ENCODE measurements at places on chromosomes 3 and 15. TPM values are rescaled to one million over a fixed set of nuclear protein-coding genes. Genes with fewer than 3 reads are reported as not detected.

- ATAC-seq, result no peak
Measured at GRCh38 chr15:51752888-51753287, 1.5 kb downstream of the TMOD2 start.

GRCh38 chr3:73271-73670 lies 123.3 kb upstream of the CHL1 start:
- no peak for ATAC-seq

DNA sequence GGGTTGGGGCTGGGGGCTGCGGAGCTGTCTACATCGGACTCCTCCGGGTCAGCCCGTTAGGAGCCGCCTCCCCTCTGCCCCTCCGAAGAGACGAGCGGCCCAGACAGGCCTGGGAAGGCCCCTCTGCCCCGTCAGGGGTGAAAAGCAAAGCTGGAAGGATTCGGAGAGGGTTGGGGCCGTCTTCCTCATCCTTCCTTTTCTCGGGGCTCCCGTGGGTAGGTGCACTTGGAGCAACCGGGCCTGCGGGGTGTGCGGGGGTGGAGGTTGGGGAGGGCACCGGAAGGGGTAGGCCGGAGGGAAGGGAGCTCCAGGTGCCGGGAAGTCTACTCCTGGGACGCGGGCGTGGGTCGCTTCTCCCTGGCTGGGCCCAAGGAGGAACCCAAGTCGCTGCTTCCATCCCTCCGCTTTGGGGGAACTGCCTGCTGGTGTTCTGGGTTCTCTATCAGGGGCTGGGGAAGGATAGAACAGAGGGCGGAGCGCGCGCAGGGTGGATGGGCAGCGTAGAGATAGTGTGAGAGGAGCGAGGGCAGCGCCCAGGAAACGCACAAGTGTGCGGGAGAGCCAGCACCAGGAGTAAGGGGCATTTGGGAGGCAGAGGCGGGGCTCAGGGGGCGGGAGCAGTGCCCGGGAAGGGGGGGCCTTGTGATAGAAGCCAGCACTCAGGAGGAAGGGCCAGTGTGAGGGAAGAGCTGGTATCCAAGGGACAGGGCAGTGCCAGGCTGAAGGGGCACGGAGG lies 590 bp downstream of the POLR2H start:
- ATAC-seq, result peak; percentile 17

- no peak for ATAC-seq
Measured at GRCh38 chr3:55554634-55555425, 67.7 kb upstream of the WNT5A start.

- no peak for ATAC-seq
Measured at GRCh38 chr3:58565621-58566397, 11.4 kb downstream of the FAM107A start.

DNA sequence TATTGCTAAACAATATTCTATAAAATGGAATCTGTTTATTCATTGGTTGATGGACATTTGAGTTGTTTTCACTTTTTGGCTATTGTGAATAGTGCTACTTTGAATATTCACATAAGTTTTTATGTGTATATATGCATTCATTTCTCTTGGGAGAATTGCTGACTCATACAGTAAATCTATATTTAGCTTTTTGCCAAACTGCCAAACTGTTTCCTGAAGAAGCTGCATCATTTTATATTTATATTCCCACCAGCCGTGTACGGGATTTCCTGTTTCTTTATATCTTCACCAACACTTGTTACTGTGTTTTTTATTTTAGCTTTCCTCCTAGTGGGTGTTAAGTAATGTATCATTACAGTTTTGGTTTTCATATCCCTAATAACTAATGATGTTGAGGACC lies 12.5 kb upstream of the TCAIM start:
- ATAC-seq, result no peak

DNA sequence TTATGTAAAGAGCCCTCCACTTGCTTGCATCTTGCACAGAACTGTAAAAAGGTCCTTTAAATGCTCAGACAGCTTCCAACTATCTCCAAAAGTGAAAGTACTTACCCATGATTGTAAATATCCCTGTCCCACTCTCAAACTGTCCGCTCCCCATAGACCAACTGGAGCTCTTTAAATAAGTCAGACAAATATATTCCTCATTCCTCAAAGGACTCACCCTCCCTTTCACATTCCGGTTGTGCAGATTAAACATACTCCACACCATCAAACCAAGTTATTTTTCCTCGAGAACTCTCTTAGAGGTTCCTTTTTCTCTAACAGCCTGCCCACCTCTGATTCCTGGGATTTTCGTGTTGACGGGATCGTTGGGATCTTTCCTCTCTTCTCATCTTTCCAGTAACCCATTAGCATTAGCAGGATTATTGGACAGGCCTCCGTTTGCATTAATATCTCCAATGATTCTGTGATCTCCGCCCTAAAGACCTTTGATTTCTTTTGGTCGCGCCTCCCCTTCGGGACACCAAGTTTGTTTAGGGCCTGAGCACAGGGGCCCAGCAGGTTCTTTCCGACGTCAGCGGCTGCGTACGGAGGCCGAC lies 763 bp downstream of the GOLGB1 start:
- no peak for ATAC-seq

GRCh38 chr3:160735826-160736225 lies 20.2 kb upstream of the PPM1L start:
- ATAC-seq, result no peak

DNA sequence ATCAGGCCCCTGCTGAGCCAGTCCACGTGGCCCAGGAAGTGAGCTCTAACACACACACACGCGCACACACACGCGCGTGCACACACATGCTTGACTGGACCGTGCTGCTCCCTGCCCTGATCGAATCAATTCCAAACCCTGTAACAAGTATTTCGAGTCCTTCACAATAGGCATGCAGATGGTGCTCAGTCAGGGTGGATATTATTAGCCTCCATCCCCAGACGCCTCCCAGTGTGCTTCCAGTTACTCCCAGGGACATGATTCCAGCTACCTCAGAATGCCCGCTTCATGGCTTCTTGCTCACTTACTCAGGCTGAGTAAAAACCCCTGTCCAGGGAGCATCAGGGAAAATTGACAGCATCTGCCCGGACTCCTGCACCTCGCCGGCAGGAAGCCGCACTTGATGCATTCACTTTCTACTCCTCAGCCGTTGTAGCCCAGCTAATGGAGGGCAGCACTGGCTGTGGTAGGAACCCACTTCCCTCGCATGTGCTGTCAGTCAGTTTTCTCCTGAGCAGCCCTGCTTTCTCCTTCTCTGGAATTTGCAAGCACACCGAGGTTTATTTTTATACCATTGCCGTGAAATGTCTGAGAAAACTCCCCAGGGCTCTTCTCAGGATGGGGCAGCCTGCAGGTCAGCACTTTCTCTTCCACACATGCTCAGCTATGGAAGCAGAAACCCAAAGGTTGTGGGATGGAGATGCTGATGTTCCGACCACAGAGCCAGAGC lies 126.1 kb upstream of the ABHD17C start:
- ATAC-seq, result no peak

- no peak for ATAC-seq
Measured at GRCh38 chr15:50633653-50634052, 52.9 kb downstream of the TRPM7 start.

- peak; percentile 36 for ATAC-seq
Measured at GRCh38 chr3:179421500-179421899, 29.8 kb downstream of the GNB4 start.

DNA sequence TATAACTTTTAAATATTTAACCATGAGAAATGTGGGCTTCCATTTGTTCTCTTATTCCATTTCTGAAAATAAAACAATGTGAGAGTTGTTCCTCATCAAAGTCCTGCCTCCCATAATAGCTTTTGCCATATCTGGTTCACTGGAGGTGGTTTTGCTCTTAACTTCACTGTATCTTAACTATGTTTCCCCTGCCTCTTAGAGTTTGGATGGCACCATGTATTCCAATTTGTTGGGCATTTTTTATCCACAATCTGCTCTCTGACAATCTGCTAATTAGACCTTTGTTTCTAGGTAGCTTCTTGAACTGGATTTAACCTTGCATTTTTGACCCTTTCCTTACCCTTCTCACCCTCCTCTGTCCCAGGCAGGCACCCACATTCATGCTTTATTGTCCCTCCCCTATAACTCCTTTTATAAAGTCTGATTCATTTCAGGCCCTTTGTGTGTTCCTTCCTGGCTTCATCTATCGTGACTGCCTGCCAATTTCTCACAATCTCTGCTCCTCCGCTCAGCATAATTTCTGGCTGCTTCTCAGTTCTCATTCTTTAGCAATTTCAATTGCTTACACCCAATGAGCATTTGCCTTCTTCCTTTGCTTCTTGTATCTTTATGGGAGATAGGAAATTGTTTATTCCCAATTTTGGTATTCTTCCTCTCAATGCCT lies 144.2 kb upstream of the ARHGEF26 start:
- ATAC-seq, result peak; percentile 48

DNA sequence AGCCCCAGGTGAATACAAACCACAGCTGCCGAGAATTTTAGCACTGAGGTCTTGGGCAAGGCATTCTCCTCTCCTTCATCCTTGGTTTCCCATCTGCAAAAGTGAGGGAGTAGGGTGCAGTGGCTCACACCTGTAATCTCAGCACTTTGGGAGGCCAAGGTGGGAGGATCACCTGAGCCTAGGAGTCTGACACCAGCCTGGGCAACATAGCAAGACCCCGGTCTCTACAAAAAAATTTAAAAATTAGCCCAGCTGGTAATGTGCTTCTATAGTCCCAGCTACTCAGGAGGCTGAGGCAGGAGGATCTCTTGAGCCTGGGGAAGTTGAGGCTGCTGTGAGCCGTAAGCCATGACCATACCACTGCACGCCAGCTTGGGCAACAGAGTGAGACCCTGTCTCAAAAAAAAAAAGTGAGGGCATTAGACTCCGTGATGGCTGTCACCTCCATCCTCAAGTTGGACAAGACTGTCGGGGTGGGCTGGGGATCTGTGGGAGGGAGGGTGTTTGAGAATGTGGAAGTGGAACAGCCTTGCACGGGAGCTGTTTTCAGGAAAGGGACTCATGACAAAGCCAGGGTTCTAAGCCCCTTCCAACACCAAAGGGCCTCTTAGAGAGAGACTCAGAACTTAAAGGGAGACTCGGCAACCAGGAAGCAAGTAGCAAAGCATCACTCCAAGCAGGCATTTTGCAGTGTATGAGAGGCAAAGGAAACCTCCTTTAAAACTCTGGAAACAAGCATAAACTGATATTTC lies 46.0 kb upstream of the FURIN start:
- no peak for ATAC-seq

DNA sequence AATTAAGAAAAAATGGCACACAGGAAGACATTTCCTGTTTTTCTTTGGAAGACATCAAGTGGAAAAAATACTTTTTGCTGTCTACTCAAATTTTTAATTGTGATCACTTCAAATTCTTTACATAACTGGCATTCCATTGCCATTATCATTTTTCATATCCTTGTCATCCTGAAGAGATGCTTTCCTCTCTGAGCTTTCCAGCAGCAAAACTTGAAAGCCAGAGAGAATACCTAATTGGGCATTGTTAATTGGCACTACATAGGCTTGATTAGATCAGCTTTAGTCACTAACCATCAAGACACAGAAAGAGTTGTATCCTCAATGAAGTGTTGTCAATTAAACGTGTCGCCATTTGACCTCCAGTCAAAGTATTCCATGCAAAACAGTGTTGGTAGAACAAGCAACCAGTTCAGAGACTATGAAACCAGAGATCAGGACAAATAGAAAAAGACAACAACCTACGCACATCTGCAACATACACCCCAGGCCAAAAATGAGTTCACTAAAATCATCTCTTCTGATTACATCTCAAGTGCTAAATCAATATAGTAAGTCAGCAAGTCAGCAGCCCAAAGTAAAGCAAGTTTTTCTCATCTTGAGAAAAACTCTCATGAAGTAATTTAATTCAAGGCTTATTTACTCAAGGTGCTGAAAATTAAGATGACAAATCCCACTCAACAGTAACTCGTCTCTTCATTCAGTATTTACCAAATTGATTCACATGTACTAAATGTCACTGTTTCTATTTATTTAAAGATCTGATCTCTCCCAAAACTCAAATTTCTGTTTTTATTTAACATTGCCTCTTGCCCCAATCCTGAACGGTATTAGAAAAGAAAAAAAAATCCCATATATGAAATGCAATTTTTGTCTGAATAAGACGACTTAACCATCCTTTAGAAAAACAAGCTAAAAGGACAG lies 123.0 kb downstream of the SUCLG2 start:
- ATAC-seq, result no peak

GRCh38 chr3:139617672-139618268 lies 60.0 kb downstream of the NMNAT3 start:
- ATAC-seq, result no peak

- peak; percentile 53 for ATAC-seq
Measured at GRCh38 chr3:150255413-150255812, 152.7 kb upstream of the TSC22D2 start.

- ATAC-seq, result no peak
Measured at GRCh38 chr15:76846782-76847181, 58.4 kb downstream of the SCAPER start.

DNA sequence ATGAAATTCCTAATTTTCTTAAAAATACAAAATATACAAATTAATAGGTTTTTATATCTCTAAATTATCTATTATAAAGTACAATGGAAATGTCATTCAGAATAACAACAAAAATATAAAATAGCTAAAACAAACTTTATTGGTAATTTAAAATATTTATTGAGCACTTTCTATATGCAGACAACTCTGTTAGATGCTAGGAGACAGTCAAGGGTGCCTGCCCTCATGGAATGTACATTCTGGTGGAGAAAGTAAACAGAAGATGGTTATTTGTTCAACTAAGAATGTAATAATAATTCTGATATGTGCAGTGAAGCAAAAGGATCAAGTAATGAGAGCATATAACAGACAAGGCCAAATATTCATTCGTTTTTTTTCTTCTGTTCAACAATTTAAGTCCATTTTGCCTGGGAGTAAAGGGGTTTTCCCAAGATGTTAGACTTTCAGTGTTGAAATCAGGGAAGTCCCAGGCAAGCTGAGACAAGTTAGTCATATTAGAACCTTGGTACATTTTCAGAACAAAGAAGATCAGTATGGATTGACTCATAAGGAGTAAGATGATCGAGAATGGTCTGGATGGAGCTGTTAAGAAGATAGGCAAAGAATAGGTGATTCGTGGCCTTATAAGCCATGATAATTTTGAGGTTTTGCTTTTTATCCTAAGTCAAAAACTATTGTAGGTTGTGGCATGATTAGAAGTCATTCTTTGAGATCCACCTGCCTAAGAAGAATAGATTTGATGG lies 150.2 kb upstream of the MLF1 start:
- ATAC-seq, result no peak

GRCh38 chr15:34046471-34047145 lies 7.6 kb upstream of the AVEN start:
- no peak for ATAC-seq

- ATAC-seq, result no peak
Measured at GRCh38 chr3:72974956-72975355, 21.7 kb upstream of the PPP4R2 start.

GRCh38 chr15:91132079-91132478 lies 32.0 kb downstream of the SV2B start:
- no peak for ATAC-seq

GRCh38 chr3:131167867-131168266 lies 141.2 kb downstream of the NEK11 start:
- ATAC-seq, result no peak

Gene SV2B
- 0.16 TPM for total RNA-seq

Gene ZMYND10
- total RNA-seq, result not detected

Gene LDHAL6B
- total RNA-seq, result not detected

Gene DNAH12
- not detected for total RNA-seq

Gene PPM1M
- total RNA-seq, result 36.6 TPM

Gene GP5
- not detected for total RNA-seq

Gene ZNF654
- 25.4 TPM for total RNA-seq

Gene NIT2
- 39.7 TPM for total RNA-seq

Gene SEC22C
- total RNA-seq, result 71.0 TPM

Gene C3orf20
- total RNA-seq, result not detected

Gene FGD5
- 16.1 TPM for total RNA-seq
